NCI-H187 (cell line): ENCODE measurements at places on chromosomes 5 and 9.

DNA sequence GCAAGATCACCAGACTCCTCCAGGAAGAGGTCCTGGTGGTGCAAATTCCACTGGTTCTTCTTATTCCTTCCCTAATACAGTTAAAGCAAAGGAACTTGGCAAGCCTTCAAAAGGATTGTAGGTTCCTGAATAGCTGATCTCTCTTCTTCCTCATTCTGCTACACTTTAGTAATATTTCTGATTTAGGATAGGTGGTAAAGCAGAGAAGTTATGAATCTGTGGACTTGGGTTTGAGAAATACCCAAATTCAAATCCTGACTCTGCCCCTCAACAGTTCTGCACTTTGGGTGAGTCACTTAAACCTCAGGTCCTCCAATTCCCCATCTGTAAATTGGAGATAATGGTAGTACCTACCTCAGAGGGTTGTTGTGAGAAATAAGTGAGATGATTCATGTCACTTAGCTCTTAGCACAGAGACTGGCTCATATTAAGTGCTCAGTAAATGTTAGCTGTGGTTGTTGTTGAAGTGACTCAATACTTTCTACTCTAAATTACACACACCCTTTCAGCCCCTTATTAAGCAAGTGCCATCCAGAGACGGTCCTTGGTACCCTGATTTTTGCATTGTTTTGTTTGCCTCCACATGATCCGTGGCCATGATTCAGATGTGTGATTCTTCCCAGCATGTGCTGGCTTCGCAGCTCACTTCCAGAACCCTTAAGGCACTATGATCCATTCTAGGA is 5.2 kb downstream of the SH3RF2 start:
- DNase-seq: no peak

- no peak for DNase-seq
Measured at GRCh38 chr9:89842267-89842768, 237.5 kb downstream of the GADD45G start.

- DNase-seq: no peak
Measured at GRCh38 chr5:39654715-39655114, 229.9 kb upstream of the DAB2 start.

- DNase-seq: no peak
Measured at GRCh38 chr9:120650352-120650751, 63.9 kb downstream of the MEGF9 start.

- DNase-seq: no peak
Measured at GRCh38 chr5:89988129-89988810, 421.3 kb downstream of the CETN3 start.

- no peak for DNase-seq
Measured at GRCh38 chr5:154403776-154404387, 41.9 kb upstream of the SAP30L start.

DNA sequence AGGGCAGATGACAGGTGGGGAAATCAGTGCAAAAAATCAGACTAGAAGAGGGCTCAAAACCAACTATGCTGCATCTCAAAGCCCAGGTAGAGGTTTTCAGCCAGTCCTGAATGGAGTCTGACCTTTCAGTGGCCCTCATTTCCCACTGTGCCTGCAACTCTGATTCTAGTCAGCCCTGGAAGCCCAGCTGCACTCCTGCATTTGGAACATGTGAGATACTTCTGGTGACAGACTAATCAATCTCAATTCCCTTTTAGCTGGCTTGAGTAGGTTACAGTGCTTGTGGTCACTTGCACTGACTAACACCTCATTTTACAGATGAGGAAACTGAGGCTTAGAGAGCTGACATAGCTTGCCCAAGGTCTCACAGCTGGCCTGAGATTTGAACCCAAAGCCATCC is 7.9 kb upstream of the ACSL6 start:
- no peak for DNase-seq

DNA sequence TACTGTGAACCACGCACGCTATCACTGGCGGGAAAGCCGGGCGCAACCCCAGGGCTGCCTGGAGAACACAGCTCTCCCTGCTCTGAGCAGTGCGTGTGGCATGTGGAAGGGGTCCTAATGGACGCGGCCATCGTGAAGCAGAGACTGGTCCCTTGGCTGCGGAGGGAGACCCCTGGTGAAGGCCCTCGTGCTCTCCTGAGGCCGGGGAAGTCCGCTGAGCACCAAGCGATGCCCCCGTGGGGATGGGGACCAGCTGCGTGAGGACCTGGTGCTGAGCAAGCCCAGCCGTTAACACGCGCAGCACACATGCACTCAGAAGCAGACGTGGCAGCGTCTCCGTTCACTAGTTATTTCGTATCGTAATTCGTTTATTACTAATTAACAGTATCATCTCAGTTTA is 24.4 kb downstream of the SLC12A7 start:
- no peak for DNase-seq

- DNase-seq: no peak
Measured at GRCh38 chr9:109449036-109449798, 48.9 kb downstream of the PTPN3 start.

DNA sequence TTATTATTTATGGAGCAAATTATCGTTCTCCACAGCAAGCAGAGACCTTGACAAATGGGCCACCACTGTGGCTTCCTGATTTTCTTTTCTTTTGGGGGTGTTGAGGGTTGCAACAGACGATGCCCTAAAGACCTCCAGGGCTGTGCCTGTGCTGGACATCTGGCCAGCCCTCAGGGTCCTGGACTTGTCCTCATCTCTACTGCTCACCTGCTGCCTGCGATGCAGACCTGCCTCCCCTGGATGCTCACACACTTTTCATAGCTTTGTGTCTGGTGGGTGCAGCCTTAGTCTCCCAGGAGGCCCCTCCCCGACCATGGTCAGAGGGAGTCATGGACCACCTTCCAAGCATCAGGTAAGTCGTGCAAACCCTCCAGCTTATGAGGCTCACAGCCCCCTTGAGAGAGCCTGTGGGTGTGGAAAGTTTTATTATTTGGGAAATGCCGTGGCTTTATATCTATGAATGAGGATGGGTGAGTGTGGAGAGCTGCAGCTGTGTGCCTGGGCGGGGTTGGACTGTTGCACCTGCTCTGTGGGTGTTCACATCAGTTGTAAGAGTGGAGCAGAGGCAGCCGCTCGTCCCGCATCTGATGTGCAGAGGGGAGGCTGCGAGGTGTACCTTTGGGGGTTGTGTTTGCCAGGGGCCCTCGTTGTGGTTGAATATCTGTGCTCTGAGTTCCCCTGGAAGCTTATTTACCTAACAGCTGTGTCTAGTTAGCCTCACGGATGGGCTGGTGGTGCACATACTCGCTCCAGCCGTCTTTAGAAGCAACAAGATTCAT is 126.3 kb upstream of the IRX4 start:
- no peak for DNase-seq

- DNase-seq: no peak
Measured at GRCh38 chr9:2036844-2037243, 21.7 kb downstream of the SMARCA2 start.

DNA sequence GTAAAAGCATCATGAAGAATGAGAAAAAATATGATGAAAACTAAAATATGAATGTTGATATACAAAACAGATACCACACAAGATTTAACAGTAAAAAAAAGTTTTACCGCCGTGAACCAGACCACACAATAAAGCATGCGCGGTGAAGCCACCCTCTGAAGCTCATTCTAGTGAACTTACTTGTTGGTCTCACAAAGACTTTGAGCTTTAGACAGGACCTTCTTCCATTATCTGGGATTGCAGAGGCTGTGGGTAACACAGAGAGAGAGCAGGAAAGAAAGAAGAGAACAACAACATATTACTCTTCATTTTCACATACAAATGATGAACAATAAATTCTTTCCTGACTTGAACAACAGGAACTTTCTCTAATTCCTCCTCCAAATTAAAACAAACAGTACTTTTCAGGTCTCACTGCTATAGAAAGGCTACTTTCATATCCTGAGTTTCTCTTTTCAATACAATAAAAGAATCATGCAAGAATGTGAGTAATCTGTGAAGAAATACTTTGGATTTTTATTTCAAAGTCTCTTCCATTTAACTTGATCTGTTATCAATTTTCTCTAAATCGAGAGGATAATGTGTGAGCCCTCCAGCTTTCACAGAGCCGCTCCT is 283.1 kb downstream of the EFNA5 start:
- DNase-seq: no peak

GRCh38 chr9:6833518-6834192 is 75.9 kb downstream of the KDM4C start:
- no peak for DNase-seq

DNA sequence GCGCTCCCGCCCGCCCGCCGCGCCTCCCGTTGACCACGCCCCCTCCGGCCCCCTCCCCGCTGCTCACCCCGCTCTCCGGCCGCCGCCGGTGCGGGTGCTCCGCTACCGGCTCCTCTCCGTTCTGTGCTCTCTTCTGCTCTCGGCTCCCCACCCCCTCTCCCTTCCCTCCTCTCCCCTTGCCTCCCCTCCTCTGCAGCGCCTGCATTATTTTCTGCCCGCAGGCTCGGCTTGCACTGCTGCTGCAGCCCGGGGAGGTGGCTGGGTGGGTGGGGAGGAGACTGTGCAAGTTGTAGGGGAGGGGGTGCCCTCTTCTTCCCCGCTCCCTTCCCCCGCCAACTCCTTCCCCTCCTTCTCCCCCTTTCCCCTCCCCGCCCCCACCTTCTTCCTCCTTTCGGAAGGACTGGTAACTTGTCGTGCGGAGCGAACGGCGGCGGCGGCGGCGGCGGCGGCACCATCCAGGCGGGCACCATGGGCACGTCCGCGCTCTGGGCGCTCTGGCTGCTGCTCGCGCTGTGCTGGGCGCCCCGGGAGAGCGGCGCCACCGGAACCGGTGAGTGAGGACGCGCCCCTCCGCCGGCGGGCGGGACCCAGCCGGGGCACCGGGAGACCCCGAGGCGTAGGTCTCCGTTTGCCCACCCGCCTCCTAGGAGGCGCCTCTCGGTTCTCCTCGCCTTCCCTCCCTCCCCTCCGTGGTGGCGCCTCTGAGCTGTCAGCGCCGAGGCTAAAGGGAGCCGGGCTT is at the start of gene VLDLR:
VLDLR (plus strand) TSS at position 66 of the 739 bp plus-strand sequence; CDS start at position 469, 403 bp downstream.
- DNase-seq: peak; percentile 51

- no peak for DNase-seq
Measured at GRCh38 chr5:369151-369868, 47.8 kb downstream of the AHRR start.

- no peak for DNase-seq
Measured at GRCh38 chr9:106174346-106174745, 480.0 kb downstream of the TMEM38B start.

- DNase-seq: no peak
Measured at GRCh38 chr5:179165421-179166170, 105.4 kb downstream of the ZNF354C start.

- DNase-seq: no peak
Measured at GRCh38 chr9:114409842-114410241, 22.1 kb upstream of the AKNA start.

DNA sequence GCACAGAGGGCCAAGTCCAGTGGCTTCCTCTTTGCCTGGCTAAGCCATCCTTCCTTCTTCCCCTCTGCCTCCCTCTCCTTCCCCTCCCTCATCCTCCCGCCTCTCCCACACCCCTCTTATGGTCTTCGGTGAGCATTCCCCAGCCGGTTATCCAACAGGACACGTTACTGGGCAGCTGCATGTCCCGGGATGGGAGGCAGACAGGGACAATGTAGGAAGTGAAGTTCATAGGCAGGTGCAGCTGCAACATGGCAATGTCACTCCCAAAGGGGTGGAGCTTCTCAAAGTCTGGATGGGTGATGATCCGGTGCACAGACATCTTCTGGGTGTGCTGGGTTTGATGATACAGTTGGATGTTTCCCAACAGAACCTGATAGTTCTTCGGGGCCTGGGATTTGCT is 71.4 kb upstream of the SPTLC1 start:
- no peak for DNase-seq

- peak; percentile 53 for DNase-seq
Measured at GRCh38 chr5:95862671-95863382, 40.3 kb upstream of the GLRX start.

DNA sequence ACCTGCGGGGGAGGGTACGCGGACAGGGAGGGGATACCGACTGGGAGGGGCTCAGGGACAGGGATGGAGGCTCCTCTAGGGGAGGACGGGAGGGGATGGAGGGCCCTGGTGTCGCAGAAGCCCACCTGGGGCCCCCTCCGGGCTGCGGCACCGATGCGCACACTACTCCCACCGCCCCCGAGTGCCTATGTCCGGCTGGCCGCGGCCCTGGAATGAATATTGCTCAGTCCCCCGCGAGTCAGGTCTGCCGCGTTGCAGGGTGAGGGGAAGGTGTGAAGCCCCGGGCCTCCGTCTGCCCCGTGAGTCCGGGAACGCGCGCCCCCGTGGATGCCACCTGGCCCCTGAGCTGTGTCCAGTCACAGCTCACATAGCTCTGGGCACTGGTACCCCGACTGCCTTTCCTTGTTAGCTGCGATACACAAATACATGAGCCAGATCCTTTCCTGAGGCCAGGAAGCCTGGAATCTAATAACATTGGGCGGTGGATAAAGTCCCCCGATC is 44.5 kb upstream of the PRSS3 start:
- DNase-seq: no peak

- DNase-seq: no peak
Measured at GRCh38 chr5:81151546-81151945, 81.6 kb upstream of the CKMT2 start.

GRCh38 chr9:97459326-97459725 is 42.1 kb upstream of the TMOD1 start:
- DNase-seq: no peak

GRCh38 chr9:133619791-133620190 is 10.6 kb upstream of the FAM163B start:
- DNase-seq: no peak

GRCh38 chr9:3299872-3300271 is 225.9 kb downstream of the RFX3 start:
- no peak for DNase-seq

GRCh38 chr9:98860871-98861293 is 53.4 kb downstream of the GALNT12 start:
- no peak for DNase-seq

GRCh38 chr5:74973694-74974093 is 78.7 kb downstream of the GCNT4 start:
- no peak for DNase-seq

- DNase-seq: no peak
Measured at GRCh38 chr5:136001466-136001981, 27.3 kb upstream of the TGFBI start.

GRCh38 chr9:116151199-116151598 is 2.4 kb upstream of the PAPPA start:
- DNase-seq: no peak

DNA sequence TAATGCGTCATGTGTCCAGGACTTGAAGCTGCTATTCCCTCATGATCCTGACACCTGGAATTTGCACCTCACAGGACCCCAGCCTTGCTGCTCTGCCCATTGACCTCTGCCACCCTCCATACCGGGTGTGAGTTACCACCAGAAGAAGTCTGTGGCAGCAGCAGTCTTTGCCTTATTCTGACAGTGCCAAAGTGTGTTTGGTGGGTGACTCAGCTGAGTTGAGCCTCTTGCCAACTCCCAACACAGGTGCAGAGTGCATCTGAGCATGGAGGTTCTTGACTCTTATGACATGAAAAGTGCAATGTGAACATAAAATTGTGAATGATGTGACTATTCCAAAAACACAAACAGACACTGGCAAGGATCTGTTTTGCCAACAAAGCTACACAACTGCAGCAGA is 1166.5 kb upstream of the CDH18 start:
- no peak for DNase-seq
